WERI-Rb-1 (cell line): ENCODE measurements at places on chromosomes 6 and 20.

- DNase-seq, result no peak
Observed at GRCh38 chr6:154751011-154751800, 18.0 kb downstream of the SCAF8 start.

DNA sequence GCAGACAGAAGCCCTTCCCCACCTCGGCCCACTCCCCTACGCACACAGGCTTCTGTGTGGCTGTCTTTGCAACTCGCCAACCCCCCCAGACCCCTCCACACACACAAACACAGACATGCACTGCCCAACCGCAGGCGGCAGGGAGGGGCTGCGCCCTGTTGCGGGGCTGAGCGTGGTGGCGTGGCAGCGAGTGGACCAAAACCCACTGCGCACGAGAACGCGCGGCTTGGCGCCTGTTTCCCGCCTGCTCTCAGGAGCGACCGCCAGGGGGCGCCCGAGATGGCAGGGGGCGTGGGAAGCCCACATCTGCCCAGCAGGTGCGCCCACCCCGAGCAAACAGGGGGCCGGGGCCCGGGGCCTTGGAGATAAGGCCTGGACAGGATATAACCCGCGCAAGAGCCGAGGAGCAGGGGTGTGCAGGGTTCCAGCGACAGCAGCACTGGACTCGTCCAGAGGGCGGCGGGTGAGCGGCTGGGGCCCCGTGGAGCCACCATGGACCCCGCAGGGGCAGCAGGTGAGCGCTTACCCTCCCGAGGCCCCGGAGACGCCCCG lies at the start of gene RBPJL:
RBPJL (plus strand) TSS at position 410 of the 552 bp plus-strand sequence; CDS start at position 493, 83 bp downstream.
- no peak for DNase-seq

DNA sequence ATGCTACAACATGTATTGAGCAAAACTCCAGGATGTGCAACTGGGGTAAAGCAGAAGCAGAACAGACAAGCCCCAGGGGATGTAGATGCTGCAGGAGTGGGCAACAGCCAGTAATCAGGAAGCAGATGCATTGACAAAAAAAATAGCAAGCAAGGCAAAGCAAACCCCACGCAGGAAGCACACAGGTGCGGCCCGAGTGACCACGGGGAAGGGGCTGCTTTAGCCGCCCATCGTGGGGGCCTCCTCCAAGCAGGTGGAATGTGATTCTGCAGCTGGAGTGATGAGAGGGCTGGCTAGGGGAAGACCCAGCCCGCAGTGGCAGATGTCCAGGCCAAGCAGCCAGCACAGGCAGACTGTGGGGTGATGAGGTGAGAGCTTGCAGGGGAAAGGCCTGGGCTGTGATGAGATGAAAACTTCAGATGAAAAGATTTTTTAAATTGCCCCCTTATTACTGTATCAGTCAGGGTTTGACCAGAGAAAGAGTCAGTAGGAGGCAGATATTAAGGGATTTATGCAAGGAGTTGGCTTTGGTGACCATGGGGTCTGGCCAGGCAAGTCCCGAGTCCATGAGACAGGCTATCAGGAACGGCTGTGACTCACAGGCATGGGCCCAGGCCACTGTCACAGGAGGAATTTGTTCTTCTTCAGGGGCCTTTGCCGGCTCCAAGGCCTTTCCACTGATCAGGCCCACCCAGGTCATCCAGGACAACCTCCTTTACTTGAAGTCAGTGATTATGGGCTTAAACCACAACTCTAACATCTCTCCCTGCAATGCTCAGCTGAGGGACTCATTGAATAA lies 207.6 kb downstream of the ANKRD60 start:
- DNase-seq, result no peak

- DNase-seq, result no peak
Observed at GRCh38 chr6:35711731-35712130, 23.0 kb upstream of the FKBP5 start.

DNA sequence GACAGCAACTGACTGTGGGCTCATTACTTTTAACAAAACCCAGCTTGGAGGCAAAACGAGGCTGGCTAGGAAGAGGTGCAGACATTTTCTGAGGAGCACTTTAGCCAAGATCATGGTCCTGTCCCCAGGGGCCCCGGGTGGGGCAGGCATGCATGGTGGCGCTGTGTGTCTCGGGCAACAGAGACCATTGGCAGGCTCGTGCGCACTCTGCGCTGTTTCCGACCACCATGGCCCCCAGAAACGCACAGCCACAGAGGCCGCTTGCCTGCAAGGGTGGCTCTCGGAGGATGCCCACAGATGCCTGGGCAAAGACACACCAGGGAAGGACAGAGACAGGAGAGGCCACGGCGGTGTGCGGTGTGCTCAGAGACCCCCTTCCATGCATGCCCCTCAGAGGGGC lies 6.7 kb downstream of the BHLHE23 start:
- no peak for DNase-seq

- DNase-seq, result no peak
Observed at GRCh38 chr6:55670850-55671413, 91.9 kb upstream of the HMGCLL1 start.

- DNase-seq, result no peak
Observed at GRCh38 chr20:25453035-25453810, 45.8 kb downstream of the GINS1 start.

GRCh38 chr20:41057999-41058673 lies 29.5 kb downstream of the TOP1 start:
- DNase-seq, result no peak

- no peak for DNase-seq
Observed at GRCh38 chr6:6766230-6766905, 177.8 kb downstream of the LY86 start.

DNA sequence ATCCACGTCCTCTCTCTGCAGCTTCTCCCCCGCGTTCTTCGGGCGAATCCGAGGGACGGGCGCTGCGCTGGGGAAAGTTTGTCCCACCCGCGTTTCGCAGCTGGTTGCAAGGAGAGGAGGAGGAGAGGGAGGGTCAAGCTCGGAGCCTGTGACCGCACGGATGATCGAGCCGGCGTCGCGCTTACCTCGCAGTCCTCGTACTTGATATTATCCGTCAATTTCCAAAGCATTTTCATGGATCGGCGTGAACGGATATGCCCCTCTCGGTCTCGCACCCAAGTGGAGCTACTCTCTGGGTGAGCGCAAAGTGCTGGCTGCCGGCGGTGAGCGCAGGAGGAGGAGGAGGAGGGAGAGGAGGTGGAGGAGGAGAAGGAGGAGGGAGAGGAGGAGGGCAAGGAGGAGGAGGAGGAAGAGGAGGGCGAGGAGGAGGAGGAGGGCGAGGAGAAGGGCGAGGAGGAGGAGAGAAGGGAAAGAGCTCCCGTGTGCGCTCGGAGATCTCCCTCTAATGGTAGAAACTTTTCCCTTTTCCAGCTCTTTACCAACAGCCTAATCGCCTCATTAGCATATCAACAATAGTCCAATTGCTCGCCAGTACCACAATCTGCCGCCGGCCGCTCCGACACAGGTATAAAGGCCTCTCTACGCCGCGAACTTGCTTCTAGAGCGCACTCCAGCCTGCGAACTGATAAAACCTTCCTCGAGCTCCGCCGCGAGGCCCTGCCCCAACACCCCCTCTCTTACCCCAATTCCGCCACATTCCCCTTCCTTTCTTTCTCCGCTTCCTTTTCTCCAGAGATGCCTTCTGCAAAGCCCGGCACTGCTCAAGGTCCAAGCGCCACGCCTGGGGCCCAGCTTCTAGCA lies at the start of gene TFAP2A:
TFAP2A (minus strand) TSS at position 319 of the 861 bp plus-strand sequence; CDS start at position 236, 83 bp downstream.
- no peak for DNase-seq

DNA sequence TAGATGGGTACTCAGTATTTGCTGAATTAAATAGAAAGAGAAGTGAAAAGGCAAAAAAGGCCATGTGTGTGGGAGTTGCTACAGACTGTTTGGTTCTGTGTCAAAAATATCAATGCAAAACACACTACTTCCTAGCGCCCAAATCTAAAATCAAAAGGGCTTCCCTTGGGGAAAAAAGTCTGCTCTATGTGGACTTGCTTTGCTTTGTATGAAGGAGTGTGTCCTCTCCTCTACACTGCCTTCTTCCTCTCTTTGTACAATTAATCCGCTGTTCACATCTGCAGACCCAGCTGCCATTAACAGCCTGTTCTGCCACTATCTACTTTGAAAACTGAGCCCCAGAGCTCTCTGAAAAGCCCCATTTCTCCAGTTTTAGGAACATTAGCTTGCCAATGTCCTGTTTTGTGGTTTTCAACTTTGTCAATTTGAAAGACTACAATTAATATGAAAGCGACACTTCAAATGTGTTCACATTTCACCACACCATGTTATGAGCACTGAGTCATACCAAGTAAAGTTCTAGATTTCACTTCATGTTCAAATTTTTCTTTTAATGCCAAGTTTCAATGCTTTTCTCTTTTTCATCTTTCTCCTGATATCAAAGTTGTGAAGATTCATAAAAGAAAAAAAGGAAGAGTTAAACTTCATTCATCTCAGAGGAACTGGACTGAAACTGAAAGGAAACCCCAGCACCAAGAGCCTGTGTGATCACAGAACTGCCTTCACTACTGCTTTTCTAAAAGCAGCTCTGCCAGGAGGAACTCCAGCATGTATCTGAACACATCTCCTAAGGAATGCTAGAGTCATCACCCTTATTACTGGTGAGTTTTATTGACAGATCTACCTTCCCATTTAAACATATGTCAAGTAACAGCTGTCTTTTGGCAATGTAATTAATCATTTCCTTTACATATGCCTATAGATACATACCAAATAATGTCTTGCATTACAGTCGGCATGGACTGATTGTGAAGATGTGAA lies 102.6 kb downstream of the KIF13A start:
- no peak for DNase-seq

- DNase-seq, result no peak
Observed at GRCh38 chr6:152093711-152094110, 286.2 kb downstream of the ESR1 start.

DNA sequence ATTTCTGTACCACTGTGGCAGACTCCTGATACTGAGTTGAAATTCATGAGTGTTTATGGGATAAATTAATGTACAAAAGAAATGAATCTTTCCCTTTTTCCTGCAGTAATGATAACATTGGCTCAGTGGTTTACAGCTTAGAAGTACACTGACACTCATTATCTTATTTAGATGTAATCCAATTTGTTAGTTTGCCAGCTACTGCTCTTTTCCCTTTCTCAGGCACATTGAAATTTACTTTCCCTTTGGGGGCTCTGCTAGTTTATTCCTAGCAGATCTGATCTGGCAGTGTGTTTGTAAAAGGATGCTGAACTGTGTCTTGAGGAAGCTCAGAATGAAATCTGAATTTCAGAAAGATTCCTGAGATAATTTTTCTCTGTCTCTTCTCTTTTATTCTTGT lies 3.0 kb downstream of the CEP250 start:
- no peak for DNase-seq

DNA sequence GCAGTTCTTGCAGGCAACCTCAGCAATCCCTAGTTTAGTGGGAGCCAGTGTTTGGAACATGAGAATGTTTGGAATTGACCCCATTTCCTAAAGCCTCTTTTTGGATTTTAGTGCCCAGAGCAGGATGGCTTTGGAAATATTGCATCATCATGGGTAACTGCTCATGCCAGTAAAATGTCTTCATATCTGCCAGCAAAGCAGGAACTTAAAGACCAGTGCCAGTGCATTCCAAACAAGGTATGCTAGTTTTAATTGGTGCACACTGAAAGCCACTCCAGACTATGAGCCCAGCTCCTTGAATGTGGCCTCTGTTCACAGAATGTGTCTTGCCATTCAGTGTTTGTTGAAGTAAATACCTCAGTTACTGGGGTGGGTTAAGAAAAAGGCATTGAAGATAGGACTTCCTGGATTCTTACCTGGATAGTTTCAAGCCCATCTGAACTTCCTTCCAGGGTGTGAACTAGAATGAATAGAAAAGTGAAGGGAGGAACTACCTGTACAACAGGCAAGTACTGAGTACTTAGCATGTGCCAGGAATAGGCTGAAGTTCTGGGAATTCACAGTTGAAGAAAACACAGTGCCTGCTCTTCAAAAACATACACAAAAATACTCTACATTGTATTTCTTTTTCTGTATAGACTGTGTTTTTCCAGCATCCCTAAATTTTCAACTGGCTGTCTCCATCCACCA lies 70.5 kb downstream of the COL19A1 start:
- DNase-seq, result no peak

- DNase-seq, result no peak
Observed at GRCh38 chr20:44206132-44206531, 4.4 kb downstream of the OSER1 start.

DNA sequence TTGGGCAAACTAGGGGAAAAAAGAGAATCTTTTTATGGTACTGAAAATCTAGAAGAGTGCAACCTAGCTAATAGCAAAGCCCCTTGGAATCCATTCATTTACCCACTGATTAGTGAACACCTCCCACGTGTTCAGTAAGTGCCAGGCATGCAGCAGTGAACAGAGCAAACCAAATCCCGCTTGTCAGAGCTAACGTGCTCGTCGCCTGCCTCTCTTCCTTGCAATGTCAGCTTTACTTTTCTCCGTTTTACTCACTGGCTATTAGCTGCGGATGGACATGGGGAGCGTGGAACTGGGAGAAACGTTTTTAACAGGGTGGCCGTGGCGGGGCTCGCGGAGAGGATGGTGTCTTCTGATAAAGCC lies 120.4 kb downstream of the SYNDIG1 start:
- no peak for DNase-seq

- DNase-seq, result no peak
Observed at GRCh38 chr6:25336996-25337395, 57.8 kb downstream of the CARMIL1 start.

DNA sequence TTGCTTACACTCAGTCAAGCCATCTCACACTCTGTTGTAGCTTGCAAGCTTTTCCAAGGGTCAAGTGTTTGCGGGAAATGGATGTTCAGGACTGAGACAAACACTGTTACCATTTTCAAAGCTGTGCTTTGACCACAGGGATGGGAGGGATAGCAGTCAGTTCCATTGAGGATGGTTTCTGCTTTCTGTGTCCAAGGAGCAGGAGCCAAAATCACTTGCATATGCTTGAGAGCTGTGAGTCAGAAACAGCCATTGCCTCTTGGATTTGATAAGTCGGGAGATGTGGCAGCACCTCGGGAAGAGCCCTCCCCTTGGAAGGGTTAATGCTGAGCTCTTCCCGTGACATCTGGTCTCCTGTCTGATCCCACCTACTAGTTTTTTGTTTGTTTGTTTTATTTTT lies 85.2 kb downstream of the TCP11 start:
- DNase-seq, result no peak

GRCh38 chr6:33719326-33719987 lies 8.0 kb upstream of the UQCC2 start:
- no peak for DNase-seq
